CD4-positive, alpha-beta T cell (primary cell): ENCODE measurements at places on chromosomes 6 and 20.

DNA sequence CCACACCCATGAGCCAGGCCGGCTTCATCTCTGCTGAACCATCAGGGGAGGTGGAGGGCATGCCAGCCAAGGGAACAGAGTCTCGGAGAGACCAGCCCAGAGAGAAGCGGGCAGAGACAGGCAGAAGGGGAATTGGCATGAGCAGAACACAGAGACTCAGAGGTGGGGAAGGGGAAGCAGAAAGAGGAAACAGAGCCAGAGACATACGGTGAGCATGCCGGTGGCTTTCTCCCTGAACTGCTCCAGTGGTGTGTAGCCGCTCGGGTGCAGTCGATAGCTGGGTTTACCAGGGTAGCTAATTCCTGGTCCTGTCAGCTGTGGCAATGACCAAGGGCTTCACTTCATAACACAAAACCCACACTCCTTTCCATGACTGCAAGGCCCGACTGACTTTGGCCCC lies 83.6 kb upstream of the CCDC167 start:
- no peaks in the 10 kb centered on the region for H3K4me1 ChIP-seq
- H3K27me3 ChIP-seq, result no peaks in the 10 kb centered on the region
- no peak overlapping the region for H3K27ac ChIP-seq
- H3K36me3 ChIP-seq, result no peaks in the 10 kb centered on the region
- DNase-seq, result peak; percentile 26

- peak overlapping the region; percentile 73 for H3K4me3 ChIP-seq
- no peaks in the 10 kb centered on the region for H3K36me3 ChIP-seq
- peak overlapping the region; percentile 77 for H3K27ac ChIP-seq
Measured at GRCh38 chr6:41732591-41733359, 2.6 kb downstream of the TFEB start.

DNA sequence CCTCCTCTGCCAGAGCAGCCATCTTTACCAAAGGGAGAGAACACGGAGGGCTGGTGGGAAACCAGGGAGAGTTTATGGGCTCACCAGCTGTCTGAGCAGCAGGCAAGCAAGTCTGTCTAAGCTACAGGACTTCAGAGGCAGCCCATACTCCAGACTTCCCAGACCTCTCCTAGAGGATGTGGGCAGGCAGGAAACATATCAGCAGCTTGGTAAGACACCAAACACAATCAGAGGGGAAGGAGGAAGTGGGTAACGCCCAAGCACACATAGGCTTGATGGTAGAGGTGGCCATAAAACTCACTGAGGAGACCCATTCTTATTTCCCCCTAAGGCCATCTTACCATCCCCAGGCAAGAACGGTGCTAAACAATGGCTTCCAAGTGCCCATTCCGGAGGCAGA lies 143.1 kb upstream of the ARID1B start:
- DNase-seq, result no peak
- no peaks in the 10 kb centered on the region for H3K27me3 ChIP-seq
- no peaks in the 10 kb centered on the region for H3K36me3 ChIP-seq

- H3K27me3 ChIP-seq, result no peaks in the 10 kb centered on the region
- no peaks in the 10 kb centered on the region for H3K36me3 ChIP-seq
- H3K4me1 ChIP-seq, result peaks cover 3% of the 10 kb centered on the region
- DNase-seq, result no peak
Measured at GRCh38 chr6:47484616-47485015, 7.0 kb downstream of the CD2AP start.

- H3K4me1 ChIP-seq, result no peaks in the 10 kb centered on the region
- no peak for DNase-seq
- H3K27me3 ChIP-seq, result no peaks in the 10 kb centered on the region
- no peak overlapping the region for H3K4me3 ChIP-seq
- no peaks in the 10 kb centered on the region for H3K36me3 ChIP-seq
- H3K27ac ChIP-seq, result no peak overlapping the region
Measured at GRCh38 chr6:114267897-114268296, 74.9 kb downstream of the HS3ST5 start.
